ENCODE measurements at places on chromosomes 11 and 22. TPM values are rescaled to one million over a fixed set of nuclear protein-coding genes. Genes with fewer than 3 reads are reported as not detected.

ASPHD2 gene
- total RNA-seq = 0.18 TPM

GGTLC2 gene
- not detected for total RNA-seq

OR10D3 gene
- total RNA-seq = not detected

OR10A2 gene
- total RNA-seq = not detected

PSMC3 gene
- 133 TPM for total RNA-seq

TEAD1 gene
- total RNA-seq = 93.8 TPM

MN1 gene
- 13.1 TPM for total RNA-seq

SLC22A6 gene
- total RNA-seq = not detected

CDC45 gene
- 2.1 TPM for total RNA-seq

ZDHHC13 gene
- total RNA-seq = 12.0 TPM

LRRC56 gene
- total RNA-seq = 0.68 TPM
